ENCODE measurements at places on chromosomes 12 and 14.

DNA sequence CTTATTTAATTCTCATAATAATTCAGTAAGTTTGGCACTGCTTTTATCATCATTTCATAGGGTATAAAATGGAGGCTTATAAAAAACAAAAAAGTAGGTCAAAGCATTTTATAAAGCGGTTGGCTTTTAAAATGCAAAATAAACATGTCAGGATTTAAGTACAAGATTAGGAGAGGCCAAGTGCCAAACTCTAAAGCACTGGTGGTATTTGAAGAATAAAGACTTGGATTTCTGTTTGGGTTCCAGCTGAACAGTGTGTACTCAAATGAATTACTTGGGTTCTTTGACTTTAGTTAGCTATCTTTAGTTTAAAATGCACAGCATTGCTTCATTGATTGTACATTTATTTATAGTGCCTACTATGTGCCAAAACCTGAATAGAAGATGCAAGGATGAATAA, 966.6 kb upstream of the SEL1L start:
- no peak for DNase-seq

DNA sequence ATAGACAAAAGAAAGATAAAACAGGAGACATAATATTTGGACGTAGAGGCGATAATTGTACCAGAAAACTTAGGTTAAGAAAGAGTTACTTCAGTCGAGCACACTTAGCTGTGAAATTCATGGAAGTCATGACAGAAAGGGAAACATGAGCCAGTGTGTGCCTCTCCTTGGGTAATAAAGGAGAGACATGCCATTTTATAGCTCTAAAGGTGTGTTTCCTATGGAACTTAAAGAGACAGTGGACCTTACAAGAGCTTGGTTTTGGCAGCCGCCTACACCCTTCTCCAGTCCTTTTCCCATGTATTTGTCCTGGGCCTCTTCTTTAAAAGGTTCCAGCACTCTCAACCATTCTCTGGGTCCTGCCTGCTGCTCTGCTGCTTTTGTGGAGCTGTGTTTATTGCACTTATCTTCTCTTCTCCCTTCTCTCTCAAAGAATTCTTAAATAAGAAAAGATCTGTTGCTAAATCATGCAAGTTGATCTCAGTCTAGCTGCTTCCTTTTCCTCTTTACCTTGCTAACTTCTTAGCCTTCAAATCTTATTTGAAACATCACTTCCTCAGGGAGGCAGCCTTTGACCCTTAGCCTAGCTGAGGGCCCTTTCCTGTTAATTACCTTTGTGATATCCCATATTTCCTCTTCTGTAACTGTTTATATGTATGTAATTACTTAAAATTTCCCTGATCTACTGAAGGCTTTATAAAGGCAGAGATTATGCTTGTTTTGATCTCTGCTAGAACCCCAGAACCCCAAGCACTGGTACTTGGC, 81.8 kb upstream of the EVL start:
- DNase-seq = no peak

GRCh38 chr14:49988080-49988990, 95.5 kb downstream of the ARF6 start:
- no peak for DNase-seq

DNA sequence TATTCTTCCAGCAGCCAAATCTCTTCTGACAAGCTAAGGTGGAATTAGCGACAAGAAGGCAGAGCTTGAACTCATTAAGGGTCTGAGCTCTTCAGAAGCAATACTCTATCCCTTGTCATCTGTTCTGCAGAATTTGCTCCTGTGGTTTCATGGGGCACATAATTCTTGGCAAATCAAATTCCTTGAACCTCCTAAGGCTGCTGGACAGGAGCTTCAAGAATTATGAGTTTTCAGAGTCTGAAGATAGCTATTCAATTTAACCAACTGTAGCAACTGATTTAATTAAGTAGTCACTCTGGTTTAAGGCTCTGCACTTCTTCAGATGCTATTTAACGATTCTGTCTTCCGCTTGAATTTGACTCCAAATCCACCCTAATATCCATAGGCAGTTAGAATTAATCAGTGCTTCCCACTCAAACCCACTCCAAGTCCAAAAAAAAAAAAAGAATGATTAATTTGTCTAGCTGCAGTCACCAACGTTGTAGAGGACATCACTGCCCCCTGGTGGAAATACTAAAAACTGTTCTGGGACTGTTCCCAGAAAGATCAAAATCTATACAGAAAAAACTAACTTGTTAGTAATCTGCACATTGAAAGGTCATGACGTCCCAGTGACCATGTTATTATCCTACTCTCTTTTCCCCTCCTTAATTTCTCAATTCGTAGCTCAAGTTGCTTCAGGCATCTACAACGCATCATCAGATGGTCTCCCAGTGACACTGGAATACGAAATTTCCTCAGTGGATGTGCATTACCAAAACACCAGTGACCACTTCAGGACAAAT, 169.9 kb downstream of the KIF21A start:
- DNase-seq = no peak

- no peak for DNase-seq
Observed at GRCh38 chr14:102415671-102416070, 52.9 kb downstream of the TECPR2 start.

GRCh38 chr14:78983126-78983525, 813.0 kb downstream of the NRXN3 start:
- no peak for DNase-seq

DNA sequence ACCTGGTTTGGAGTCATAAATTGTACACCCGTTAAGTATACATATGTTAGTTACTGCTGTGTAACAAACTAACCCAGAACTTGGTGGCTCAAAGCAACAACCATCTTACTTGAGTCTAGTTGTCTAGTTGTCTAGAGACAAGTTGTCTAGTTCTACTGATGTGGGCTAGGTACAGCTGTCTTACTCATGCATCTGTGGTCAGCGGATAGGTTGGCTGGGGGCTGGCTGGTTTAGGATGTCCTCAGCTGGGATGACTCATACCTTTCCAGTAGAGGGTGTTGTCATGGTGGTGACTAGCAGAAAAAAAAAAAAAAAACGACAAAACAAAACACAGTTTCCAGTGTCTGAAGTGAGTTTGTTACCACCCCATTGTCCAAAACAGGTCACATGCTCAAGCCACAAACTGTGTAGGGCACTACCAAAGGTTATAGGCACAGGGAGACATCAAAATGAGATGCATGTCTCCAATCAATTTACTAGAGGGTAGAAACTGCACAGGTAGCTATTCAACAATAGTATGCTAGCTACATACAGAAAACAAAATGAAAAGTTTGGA, 680.3 kb downstream of the MED13L start:
- DNase-seq = no peak

- DNase-seq = no peak
Observed at GRCh38 chr12:53777936-53778644, 26.3 kb upstream of the CISTR start.

DNA sequence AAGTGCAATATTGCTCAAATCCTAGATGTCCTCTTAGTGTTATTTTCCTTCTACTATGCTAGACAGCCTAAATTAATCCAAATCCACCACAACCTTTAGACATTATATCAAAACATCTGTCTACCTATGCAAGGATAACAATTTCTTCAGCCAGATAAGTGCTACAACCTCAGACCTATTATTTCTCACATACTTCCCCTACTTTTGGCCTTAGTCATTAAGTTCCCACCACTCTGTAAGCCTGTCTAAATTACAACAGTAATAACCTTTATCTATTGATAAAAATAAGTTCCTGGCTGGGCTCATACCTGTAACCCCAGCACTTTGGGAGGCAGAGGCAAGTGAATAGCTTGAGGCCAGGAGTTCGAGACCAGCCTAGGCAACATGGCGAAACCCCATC, 74.0 kb downstream of the KIF21A start:
- no peak for DNase-seq

DNA sequence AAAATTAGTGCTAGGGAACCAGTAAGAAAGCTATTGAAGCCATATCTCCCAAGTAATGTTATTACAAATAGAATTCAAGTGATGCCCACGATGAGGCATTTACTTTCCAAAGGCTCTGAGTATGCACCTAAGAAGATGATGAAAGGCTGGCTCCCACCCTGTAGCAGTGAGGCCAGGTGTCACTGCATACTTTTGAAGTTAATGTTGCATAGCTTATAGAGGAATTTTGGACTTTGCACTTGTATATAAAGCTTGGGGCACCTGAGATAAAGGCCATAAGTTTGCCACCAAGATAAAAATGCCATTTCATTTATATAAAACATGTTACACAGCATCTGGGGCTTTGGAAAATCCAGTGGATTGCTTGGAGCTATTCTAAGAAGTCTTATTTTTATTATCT, 96.2 kb downstream of the PTPRB start:
- no peak for DNase-seq

DNA sequence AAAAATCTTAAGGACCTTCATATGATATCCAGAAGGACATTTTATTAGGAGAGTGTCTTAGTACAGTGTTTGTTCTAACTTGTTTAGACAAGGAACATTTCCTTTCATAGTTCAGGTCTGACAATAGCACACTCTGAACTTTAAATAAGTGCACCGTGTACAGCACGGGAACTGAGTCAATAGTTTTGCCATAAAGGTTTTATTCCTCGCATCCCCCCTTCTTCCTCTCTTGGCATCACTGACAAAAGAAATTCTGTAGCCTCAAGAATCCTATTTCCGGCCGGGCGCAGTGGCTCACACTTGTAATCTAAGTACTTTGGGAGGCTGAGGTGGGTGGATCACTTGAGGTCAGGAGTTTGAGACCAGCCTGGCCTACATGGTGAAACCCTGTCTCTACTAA, 58.3 kb downstream of the TMCC3 start:
- DNase-seq = no peak

DNA sequence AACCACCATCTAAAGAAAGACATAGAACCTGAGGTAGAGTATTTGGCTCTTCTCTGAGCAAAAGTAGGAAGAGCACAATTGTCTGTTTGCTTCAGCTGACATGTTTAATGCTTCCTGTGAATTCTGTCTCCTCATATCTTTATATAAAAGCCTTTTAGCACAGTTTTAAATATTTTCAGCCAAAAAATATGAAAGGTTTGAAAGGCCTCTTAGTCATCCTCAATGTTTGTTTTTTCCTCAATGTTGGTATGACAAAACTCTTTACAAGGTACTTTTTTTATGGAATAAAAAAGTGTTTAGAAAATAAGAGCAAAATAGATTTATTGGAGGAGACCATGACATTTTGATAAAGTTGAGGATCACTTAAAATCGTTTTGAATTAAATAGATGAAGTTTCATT, 360.9 kb downstream of the NAV3 start:
- no peak for DNase-seq

- no peak for DNase-seq
Observed at GRCh38 chr12:92554158-92555073, 148.4 kb upstream of the PLEKHG7 start.

DNA sequence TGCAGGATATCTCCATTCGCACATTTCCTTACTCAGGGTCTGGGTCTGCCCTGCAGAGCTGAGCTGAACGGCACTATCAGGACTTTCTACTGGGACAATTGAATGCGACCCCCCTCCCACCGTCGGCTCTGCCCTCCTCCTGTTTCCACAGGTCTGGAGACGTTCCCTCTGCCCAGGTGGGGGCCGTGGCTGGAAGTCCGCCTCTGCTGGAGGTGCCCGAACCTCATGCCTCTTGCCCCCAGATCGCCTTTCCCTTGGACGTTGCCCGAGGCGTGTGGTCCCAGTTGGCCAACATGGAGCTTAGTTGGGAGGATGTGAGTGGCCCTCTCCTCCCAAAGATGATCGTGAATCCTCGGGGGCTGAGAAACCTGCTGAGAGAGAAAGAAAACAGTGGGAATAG, 21.2 kb upstream of the KLC1 start:
- no peak for DNase-seq

GRCh38 chr12:49540229-49541139, 1.7 kb downstream of the KCNH3 start:
- no peak for DNase-seq

- no peak for DNase-seq
Observed at GRCh38 chr12:52417740-52418139, 11.6 kb upstream of the KRT82 start.

DNA sequence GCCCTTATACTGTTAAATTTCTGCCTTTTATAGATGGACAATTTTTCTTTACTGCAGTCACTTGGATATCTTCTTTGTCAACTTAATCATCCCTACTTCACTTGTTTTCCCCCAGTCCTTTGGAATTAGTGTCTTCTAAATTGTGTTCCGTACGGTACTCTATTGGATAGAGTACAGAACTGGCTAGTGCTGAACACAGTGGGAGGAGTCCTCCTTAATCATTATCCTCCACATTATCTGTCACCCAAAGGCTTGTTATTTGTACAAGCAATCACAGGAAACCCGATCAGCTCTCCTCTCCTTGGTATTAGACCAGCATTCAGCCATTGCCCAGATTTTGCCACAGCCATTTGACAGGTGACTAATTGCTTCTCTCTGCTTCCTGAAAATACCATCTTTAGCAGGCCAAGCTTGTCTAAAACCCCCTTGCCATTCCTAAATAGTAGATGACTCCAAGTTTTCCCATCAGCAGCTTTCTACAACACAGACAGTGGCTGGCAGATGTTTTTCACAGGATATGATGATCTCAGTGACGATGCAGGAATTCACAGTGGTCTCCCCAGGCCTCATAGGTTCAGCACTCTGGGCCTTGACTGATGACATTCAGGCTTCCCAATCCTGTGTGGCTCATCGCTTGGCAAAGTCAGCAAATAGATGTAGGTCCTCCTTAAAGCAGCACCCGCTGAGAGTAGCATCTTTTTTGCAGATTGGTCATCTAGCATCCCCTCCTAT, 216.0 kb upstream of the RGS6 start:
- DNase-seq = no peak

- DNase-seq = no peak
Observed at GRCh38 chr12:110639336-110640141, 25.6 kb downstream of the TCTN1 start.

DNA sequence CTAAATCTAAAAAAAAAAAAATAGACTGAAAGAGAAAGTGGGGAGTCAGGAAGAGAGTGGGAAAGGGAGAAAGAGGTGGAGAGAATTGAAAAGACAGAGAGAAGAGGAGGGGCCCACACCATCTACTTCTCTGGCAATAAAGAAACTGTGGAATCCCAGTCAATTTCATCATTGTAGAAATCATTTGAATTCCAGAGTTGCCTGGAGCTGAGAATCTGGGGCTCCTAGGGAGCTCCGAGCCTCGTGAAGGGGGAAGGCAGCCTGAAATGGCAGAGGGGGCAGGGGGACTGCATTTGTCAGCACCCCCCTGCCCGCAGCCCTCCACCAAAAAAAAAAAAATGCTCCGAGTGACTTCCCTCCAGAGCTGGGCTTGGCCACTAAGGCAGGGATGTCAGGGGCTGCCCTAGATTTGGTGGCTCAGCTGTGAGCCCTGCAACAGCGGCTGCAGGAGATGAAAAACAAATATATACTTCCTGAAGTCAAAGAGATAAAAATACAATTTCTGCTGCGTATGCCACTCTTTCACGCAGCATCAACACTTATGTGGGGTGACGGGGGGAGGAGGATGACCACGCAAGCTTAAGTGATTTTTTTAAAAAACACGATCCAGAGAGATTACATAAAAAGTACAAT, 80.5 kb downstream of the BCL11B start:
- DNase-seq = no peak

- no peak for DNase-seq
Observed at GRCh38 chr14:69943084-69943780, 64.0 kb downstream of the SMOC1 start.

DNA sequence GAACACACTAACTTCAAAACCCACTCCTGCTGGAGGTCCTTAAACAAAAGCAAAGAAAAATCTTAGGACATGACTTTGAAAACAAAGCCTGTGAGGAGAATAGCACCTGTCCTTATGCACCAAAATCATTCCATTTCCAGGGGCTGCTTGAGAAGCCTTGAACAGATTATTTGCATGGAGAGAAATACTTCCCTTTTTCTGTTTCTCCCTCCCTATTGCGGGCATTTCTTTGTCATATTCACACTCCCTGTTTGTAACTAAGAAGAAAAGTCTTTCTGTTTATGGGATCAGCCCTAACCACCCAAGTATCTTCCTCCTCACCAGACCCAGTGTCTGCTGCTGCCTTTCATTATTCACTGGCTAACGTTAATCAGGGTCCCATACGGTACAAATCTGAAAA, 218.8 kb downstream of the DPF3 start:
- no peak for DNase-seq
